ENCODE measurements at places on chromosomes 5 and 9.

DNA sequence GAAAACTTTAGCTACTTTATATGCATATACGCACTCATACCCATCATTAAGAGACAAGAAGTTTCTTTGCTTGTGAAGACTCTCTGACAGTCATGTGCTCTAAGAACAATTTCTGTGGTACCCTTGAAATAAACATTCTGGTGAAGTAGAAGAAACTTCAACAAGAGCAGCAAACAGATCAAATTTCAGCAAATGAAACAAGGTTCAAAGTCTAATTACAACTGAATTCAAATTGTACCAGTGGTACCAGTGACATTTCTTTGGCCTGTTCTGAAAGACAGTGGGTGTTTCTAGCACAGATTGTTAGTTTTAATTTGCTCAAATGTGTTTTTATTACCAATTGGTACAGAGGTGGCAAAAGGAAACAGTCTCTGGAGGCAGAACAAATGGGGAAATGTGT is 391.0 kb downstream of the CHSY3 start:
- DNase-seq: no peak

DNA sequence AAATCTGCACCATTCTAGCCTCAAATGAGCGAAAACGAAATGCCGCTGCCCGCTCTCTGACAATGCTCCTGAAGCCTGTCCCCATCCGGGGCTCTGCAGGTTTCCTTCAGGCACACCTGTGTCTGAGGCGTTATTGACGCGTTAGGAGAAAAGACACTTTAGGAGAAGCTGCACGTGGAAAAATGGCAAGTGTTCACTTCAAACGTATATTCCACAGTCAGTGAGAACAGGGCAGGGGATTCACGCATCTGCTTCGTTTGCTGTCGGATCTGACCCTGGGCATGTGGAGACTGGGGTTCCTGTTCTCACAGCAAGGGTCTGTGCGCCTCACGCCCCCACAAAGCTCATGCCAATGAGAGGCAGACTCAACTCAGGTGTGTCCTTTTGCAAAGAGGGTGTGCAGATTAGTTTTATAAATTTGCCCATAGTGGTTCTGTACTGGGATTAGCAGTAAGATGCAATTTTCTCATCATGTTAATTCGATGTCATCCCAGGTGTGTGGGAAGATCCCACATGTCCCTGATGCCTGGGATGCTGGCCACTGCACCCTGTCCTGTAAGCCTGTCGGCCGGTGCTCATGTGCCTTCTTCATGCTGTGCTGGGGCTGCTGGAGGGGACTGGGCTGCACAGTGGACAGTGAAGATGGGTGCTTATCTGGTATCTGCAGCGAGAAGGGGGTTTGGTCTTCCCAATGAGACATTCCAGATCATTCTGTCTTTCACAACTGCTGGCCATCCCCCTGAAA is 11.2 kb upstream of the TBC1D9B start:
- no peak for DNase-seq

GRCh38 chr9:38022995-38023394 is 46.0 kb downstream of the SHB start:
- no peak for DNase-seq

DNA sequence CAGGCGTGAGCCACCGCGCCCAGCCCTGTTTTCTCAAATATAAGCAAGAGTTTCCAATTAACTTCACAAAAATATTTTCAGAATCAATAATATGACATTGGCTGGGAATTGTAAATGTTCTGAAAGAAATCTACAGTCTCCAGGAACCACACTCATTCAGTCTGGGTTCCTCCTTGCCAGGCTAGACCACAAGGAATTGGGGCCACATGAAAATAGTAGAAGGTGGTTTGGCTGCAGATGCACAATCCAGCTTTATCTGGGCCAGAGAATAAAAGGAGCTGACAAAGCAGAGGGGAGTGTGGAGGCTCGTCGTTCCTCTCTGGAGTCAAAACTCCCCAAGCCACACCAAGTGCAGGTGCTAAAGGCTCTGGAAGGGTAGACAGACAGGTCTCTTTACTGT is 92.0 kb upstream of the OSMR start:
- DNase-seq: no peak

DNA sequence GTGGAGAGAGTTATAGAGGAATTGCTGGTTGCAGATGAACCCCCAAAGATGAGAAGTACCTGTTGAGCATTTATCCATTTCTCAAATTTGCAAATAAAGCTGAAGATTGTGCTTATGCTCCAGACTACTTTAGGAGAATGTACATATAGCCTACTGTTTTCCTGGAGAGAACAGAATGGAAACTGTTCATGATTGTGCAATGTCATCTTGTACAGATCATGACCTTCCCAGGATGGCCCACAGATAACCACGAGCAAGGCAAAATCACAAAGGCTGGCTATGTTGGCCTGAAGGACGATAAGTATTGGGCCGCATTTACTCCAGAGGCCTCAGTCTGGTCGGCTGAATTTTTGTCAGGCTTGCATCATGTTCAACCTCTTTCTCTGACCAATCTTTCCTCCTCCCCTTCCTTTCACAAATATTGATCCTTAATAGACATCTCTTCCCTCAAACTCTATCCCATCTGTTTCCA is 28.5 kb upstream of the RICTOR start:
- DNase-seq: no peak

GRCh38 chr5:151683986-151684588 is 2.6 kb downstream of the SPARC start:
- DNase-seq: peak; percentile 14

DNA sequence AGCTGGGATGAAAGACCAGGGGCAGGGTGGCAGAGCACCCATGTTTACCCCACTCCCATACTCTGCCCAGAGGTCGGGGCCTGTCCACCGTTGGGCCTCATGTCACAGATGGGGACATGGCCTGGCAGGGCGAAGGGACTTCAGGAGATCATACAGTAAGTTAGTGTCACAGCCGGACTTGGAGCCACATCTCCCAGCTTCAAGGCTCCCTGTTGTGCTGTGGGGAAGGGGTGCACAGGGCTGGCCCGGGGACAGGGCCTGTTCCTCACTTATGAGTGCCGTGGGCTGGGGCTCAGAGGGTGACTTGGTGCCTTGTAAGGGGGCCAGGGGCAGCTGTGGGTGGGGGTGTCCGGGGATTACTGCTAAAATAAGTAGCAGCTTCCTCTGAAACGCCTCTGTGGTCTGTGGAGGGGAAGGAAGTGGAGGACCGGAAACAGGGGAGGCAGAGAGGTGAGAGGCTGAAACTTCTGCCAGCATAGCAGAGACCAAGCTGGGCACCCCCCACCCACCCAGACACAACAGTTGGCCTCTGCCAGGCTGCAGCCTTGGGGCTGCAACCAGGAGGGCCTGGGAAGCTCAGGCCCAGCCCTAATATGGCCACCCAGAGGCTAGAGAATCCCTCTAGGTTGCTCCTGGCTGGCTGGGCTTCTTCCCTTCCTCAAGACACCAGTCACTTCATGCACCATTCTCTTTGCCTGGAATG is 41.1 kb upstream of the NEK6 start:
- DNase-seq: no peak

DNA sequence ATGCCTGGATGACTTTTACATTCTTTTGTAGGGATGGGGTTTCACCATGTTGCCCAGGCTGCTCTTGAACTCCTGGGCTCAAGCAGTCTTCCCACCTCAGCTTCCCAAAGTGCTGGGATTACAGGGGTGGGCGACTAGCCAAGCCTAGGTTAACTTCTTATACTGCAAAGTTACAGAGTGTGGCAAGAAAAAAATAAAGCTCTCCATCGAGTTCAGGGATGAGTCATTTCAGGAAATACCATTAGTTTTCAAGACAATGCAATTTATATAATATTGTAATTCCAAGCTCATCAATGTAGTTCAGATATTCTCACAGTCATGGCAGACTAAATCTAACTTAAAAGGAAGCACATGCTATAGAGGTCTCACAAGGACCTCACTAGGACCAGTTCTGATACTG is 11.5 kb upstream of the ABO start:
- no peak for DNase-seq

- DNase-seq: peak; percentile 23
Observed at GRCh38 chr9:90870621-90871326, 69.2 kb downstream of the SYK start.

GRCh38 chr5:113047733-113048652 is 71.4 kb downstream of the DCP2 start:
- no peak for DNase-seq

DNA sequence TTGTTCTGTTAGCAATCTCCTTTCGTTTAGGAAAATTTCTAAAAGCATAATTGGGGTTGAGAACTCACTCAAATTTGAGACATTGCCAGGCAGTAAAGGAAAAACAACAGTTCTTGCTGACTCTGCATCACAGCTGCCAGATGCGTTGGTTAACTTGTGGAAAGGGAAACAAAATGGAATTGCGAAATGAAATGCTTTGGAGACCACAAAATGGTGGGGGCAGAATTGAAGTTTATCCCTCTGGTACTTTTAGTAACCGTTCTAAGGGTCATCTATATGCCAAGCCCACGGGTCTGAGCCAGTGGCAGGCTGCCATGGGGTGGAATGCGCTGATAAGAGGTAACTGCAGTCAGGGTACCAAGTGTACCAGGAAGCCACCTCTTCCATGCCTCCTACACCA is 28.6 kb upstream of the SELENOP start:
- DNase-seq: no peak
